ENCODE measurements at places on chromosomes 7 and 10.

GRCh38 chr10:69346776-69347175, 68.5 kb downstream of the HK1 start:
- no peak for DNase-seq

GRCh38 chr10:124306922-124307371, 111.8 kb downstream of the OAT start:
- no peak for DNase-seq

DNA sequence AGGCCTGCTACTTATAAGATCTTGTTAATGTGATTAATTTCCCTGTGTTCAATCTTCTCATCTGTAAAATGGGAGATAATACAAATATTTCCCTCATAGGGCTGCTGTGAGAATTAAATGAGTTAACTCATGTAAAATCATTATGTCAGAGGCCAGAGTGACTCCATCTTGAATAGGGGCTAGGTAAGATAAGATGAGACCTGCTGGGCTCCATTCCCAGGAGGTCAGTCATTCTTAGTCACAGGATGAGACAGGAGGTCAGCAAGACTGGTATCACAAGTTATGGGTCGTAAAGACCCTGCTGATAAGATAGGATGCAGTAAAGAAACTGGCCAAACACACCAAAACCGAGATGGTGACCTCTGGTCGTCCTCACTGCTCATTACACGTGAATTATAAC, 200.7 kb downstream of the CYP26A1 start:
- DNase-seq: no peak

GRCh38 chr7:99407872-99408378, 472 bp downstream of the PDAP1 start:
- DNase-seq: peak; percentile 47

DNA sequence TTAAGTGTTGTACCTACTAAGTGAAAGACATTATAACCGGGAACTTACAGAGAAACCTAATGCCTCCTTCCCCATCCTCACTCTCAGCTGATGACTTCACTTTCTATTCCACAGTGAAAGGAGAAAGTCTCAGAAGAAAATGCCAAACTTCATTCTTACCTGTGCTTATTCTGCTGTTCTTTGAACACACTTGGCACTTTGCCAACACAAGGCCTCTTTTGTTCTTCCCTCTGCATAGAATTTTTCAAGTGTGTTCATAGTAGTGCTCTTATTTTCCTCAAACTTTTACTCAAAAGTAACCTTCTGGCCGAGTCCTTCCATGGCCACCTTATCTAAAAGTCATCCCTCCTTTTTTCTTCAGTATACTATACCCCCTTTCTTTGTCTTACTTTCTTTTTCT, 59.4 kb upstream of the ETV1 start:
- no peak for DNase-seq

- DNase-seq: peak; percentile 89
These were observed at the start of gene ORAI2 for GRCh38 chr7:102433219-102434038. TSS of gene ORAI2 (plus strand) at chr7:102433575. CDS start at chr7:102438957, 5,382 bp downstream.

- no peak for DNase-seq
These were observed 101.6 kb upstream of the INSIG1 start for GRCh38 chr7:155195939-155196523.

DNA sequence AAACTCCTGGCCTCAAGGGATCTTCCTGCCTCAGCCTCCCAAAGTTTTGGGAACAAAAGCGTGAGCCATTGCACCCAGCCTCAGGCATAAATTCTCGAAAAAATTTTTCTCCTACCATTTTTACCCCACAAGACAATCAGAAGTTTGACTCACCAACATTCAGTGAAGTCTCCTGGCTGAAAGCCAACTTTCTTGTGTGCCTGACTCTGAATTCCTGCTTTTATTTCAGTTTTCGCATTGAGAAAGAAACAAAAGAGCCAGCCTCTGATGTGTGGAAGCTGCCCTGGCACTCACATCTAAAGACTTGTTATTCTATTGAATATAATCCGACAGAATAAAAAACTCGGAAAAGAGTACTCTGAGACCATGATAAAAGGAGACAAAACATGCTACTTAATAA, 402.9 kb downstream of the MAGI2 start:
- DNase-seq: no peak

GRCh38 chr10:97774811-97775294, 3.1 kb upstream of the SFRP5 start:
- DNase-seq: no peak

DNA sequence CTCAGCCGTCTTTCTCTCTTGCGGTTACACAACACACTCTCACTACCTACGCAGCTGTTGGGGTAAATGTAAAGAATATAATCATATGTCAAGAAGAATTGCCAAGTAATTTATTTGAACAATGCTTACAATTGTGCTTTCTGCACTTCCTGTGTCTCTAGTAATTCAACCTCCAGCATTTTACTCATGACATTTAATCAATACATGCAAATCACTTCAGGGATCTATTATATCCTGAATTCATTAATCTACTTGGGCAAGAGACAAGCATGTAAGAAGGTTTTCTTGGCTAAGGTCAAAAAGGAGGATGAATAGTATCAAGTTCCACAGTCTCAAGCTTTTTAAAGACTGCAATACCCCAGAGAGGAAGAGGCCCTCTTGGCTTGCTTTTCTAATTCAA, 562.9 kb upstream of the ADARB2 start:
- DNase-seq: no peak

DNA sequence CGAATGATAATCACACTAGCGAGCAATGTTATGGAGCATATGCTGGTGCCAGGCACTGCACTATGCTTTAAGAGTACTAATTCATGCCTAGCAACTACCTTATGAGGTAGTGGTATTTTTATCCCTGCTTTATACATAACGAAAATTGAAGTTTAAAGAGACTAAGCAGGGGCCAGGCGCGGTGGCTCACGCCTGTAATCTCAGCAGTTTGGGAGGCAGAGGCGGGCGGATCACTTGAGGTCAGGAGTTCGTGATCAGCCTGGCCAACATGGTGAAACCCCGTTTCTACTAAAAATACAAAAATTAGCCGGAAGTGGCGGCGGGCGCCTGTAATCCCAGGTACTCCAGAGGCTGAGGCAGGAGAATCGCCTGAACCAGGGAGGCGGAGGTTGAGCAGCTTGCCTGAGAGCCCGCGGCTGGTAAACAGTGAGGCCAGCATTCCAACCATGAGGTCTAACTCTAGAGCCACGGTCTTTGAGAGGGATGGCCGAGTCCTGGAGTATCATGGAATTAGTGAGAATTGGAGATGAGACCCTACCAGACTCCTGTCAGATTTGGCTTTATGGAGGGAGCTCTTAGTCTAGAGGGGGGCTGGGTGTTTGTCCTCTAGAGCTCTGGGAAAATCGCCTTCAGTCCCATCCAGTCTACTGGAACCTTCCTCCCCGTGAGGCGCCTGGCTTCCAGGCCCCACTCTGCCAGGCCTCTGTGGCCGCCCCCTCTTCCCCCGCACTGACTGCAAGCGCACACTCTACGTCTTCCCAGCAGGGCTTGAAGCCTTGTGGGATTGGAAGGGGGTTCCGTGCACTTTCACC, 11.6 kb downstream of the TLX1 start:
- no peak for DNase-seq

DNA sequence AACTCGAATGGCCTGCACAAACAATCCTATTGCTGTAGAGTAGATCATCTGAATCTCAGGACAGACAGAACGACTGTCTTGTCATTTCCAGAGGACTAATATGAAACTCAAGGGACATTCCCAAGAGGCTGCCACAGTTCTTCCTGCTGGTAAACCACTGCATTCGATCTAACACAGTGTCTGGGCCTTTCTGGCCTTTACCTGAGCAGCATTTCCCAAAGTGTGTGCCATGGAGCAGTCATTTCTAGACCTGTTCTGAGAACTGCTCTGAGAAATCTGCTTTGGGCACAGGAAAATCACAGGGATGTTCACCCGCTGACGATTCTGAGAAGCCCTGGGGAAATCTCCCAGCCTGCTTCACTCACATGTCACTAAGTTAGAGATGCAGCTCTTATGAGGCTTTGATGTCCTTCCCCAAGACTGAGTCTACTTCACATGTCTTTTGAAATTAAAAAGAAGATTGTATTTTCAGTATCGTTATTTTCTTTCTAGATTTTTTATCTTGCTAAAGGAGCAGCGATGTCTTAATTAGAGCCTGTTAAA, 18.4 kb downstream of the GPNMB start:
- no peak for DNase-seq
